Activated CD4-positive, alpha-beta T cell treated with anti-CD3 and anti-CD28 coated beads, Interleukin-2, amount 10 ng/mL, durations not matched to agents 24 days and 14 days (primary cell): ENCODE measurements at places on chromosomes 2 and 18. TPM values are rescaled to one million over a fixed set of nuclear protein-coding genes. Genes with fewer than 3 reads are reported as not detected.

The TLX2 gene
- 0.54 and 0.70 TPM in 2 replicates for total RNA-seq

The CDH2 gene
- total RNA-seq = 0.07 TPM in 1 of 2 replicates, not detected in the other

The SH3RF3 gene
- 0.47 TPM in 2 replicates for total RNA-seq

The SDC1 gene
- 0.63 and 1.1 TPM in 2 replicates for total RNA-seq

The HOXD10 gene
- total RNA-seq = not detected in 2 replicates

DNA sequence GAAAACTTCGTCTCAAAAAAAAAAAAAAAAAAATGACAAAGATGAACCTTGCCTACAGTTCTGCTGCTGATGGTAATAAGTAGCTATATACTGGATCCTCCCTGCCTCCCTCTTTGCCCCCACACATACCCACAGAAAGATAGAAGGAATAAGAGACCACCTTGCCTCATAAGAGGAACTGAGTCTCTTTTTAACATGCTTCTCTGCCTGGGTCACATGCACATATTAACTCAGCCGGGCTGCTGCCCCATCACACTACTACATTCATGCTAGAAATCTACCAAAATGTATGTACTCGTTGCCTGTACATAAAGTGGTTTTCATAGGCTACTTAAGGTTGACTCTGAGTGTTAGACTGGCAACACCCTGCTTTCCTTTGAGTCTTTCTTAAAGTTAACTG lies 78.9 kb upstream of the B3GNT2 start:
- no peak for DNase-seq
- H3K4me3 ChIP-seq = no peak overlapping the region
- no peaks in the 10 kb centered on the region for H3K36me3 ChIP-seq
- H3K27me3 ChIP-seq = no peaks in the 10 kb centered on the region

GRCh38 chr2:8796315-8796848 lies 41.0 kb downstream of the KIDINS220 start:
- H3K27me3 ChIP-seq = no peaks in the 10 kb centered on the region
- no peak overlapping the region for H3K27ac ChIP-seq
- DNase-seq = peak; percentile 47
- H3K4me3 ChIP-seq = peak overlapping the region; percentile 29
- H3K4me1 ChIP-seq = peaks cover 20% of the 10 kb centered on the region

DNA sequence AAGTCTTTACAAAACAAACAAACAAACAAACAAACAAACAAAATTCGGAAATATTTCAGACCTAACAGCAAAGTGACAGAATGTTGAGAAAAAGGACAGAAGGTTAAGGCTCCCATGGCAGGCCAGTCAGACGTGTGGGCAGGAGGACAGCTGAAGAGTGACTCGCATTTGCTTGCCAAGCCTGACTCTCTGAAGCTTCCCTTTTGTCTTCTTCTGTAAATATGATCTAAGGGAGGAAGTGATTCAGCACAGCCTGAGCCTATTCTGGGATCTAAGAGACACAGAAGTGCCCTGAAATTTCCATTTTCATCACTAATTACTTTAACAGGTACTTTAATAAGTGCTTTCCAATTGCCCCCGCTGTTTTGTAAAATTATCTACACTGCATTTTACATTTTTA lies 134.0 kb upstream of the LYPD1 start:
- H3K4me1 ChIP-seq = no peaks in the 10 kb centered on the region
- no peaks in the 10 kb centered on the region for H3K36me3 ChIP-seq
- no peaks in the 10 kb centered on the region for H3K27me3 ChIP-seq
- H3K27ac ChIP-seq = no peak overlapping the region

- H3K36me3 ChIP-seq = no peaks in the 10 kb centered on the region
- no peak overlapping the region for H3K4me3 ChIP-seq
- no peak overlapping the region for H3K27ac ChIP-seq
- no peak for DNase-seq
- no peaks in the 10 kb centered on the region for H3K27me3 ChIP-seq
Measured at GRCh38 chr18:36735130-36735529, 93.7 kb downstream of the TPGS2 start.

- no peak overlapping the region for H3K4me3 ChIP-seq
- H3K36me3 ChIP-seq = no peaks in the 10 kb centered on the region
- no peaks in the 10 kb centered on the region for H3K27me3 ChIP-seq
Measured at GRCh38 chr2:120938045-120938771, 202.5 kb downstream of the GLI2 start.

DNA sequence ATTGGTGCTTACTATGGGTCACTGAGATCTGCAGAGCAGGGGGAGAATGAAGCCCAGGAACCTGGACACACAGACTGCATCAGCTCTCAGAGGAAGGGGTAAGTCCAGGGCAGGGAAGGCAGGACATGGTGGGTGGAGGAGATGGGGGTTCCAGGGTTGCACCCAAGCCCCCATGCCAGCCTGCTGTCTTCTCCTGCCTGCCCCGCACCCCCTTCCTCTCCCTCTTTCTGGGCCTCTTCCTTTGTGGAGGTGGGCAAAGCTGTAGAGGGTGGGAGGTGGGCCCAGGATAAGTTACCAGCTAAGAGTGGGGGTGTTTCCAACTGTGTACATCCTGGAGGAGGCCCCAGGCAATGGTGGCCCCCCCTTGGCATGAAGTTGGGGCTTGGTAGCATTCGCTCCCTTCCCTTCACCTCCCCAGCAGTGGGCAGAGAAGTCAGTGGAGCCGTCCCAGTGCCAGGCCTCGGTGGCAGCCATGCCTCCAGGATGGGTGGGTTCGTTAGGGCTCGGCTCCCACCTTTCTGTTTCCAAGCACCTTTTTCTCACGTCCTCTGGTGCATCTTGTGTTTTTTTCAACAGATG lies 132.2 kb downstream of the CLIP4 start:
- H3K4me1 ChIP-seq = no peaks in the 10 kb centered on the region
- H3K4me3 ChIP-seq = no peak overlapping the region
- no peaks in the 10 kb centered on the region for H3K36me3 ChIP-seq
- no peak overlapping the region for H3K27ac ChIP-seq
- no peak for DNase-seq

- no peak overlapping the region for H3K27ac ChIP-seq
- no peak overlapping the region for H3K4me3 ChIP-seq
- no peaks in the 10 kb centered on the region for H3K4me1 ChIP-seq
- peaks cover 2% of the 10 kb centered on the region for H3K27me3 ChIP-seq
- no peaks in the 10 kb centered on the region for H3K36me3 ChIP-seq
Measured at GRCh38 chr2:848099-848498, 102.5 kb upstream of the SNTG2 start.

GRCh38 chr2:84914334-84914733 lies 8.9 kb downstream of the TMSB10 start:
- no peak overlapping the region for H3K27ac ChIP-seq
- H3K27me3 ChIP-seq = no peaks in the 10 kb centered on the region
- no peak for DNase-seq
- peaks cover 12% of the 10 kb centered on the region for H3K36me3 ChIP-seq
- peaks cover 33% of the 10 kb centered on the region for H3K4me1 ChIP-seq

DNA sequence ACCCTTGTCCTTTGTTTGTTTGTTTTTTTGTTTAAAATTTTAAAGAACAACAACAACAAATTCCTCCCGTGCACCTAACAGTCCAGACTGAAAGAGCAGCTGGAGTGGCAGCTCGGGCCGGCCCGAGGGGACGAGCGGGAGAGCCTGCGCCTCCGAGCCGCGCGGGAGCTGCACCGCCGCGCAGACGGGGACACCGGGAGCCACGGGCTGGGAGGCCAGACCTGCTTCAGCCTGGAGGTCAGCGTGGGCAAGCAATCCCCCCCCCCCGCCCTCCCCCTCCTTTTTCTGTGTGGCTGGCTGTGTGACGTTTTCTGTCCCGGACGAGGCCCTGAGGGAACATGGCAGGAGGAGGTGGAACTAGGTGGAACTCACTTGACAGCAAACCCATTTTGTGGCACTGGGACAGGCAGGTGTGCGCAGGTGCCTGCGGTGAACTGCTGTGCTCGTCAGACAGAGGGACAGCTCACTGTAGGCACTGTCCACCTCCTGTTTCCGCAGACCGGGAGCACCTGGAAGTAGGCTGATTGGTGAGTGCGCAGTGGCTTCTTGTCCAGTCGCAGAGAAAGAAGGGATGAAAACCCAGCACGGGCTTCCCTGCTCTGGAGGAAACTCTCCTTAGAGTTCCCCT lies 80.6 kb downstream of the MTCL1 start:
- no peaks in the 10 kb centered on the region for H3K36me3 ChIP-seq
- peaks cover 2% of the 10 kb centered on the region for H3K4me1 ChIP-seq
- no peak overlapping the region for H3K27ac ChIP-seq

DNA sequence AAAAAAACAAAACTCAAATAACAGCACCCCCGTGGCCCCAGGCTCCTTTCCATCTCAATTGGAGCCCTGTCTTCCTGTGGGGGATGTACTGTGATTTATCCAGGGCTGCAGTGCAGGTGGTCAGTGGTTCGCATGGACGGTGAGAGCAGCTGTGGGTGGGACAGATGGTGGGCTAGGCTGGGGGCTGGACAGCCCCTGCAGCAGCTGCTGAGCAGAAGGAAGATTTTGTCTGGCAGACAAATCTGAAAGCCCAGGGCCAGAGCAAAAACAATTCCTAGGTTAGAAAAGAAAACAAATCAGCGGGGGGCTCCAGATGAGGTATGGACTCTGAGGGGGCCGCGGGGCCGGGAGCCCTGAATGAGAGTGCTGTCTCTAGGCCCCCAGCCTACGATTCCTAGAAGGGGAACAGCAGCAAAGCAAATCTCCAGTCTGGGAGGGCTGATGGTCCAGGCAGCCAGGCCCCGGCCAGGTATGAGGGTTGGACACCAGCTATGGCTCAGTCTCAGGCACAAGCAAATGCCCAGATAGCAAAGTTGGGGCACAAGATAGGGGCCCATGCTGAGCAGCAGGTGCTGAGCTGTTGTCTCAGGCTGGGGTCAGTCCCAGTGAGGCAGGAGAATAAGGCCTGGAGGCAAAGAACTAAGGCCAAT lies 45.4 kb downstream of the SOWAHC start:
- H3K4me3 ChIP-seq = no peak overlapping the region
- DNase-seq = no peak
- H3K27ac ChIP-seq = no peak overlapping the region

GRCh38 chr2:111116843-111117597 lies 3.7 kb upstream of the BCL2L11 start:
- peaks cover 39% of the 10 kb centered on the region for H3K4me1 ChIP-seq
- DNase-seq = peak; percentile 91
- peak overlapping the region; percentile 96 for H3K4me3 ChIP-seq
- peak overlapping the region; percentile 93 for H3K27ac ChIP-seq
- H3K36me3 ChIP-seq = peaks cover 13% of the 10 kb centered on the region

DNA sequence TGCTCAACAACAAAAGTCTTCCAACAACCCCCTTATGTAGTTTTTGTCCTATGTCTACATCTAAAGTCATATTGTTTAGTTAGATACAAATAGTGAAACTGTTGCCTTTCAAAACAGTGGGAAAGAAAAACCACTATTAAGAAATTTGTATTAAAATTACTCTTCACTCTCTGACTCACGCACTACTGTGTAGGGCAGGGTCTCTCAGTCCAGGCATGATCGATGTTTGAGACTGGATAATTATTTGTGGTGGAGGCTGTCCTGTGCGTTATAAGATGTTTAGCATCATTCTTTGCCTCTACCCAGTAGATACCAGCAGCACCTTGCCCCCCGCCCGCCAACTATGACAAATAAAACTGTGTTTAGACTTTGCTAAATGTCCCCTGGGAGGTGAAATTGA lies 369.4 kb upstream of the ZEB2 start:
- H3K4me3 ChIP-seq = no peak overlapping the region
- H3K27ac ChIP-seq = no peak overlapping the region
- no peaks in the 10 kb centered on the region for H3K27me3 ChIP-seq
- no peaks in the 10 kb centered on the region for H3K4me1 ChIP-seq
- H3K36me3 ChIP-seq = no peaks in the 10 kb centered on the region
